Activated T-cell treated with anti-CD3 and anti-CD28 coated beads, Interleukin-2, amount 50 U/mL, for 72 hours (primary cell): ENCODE measurements at places on chromosomes 3 and 15. TPM values are rescaled to one million over a fixed set of nuclear protein-coding genes. Genes with fewer than 3 reads are reported as not detected.

IGSF10 gene
- not detected for total RNA-seq

HHATL gene
- not detected for total RNA-seq

MBNL1 gene
- 323 TPM for total RNA-seq

CYP8B1 gene
- total RNA-seq = not detected

TEX9 gene
- total RNA-seq = 2.6 TPM

NANOGP8 gene
- not detected for total RNA-seq

GOLGA8O gene
- 2.8 TPM for total RNA-seq
